Brain microvascular endothelial cell (primary cell): ENCODE measurements at places on chromosomes 6 and 20.

DNA sequence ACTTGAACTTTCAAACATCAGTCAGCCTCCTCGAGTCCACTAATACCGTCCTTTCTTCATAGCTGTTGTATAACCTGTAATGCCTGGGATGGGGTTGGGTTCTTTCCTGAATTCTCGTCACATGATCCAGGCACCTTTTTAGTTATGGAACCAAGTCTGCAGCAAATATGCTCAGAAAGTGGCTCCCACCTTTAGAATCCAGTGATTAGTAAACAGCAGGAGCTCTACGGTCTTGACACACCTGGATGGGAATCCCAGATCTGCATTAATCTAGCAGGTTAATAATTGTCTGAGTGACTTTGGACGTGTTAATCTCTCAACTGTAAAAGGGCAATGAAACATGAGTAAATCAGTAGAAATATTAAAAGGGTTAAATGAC lies 729 bp upstream of the ZHX3 start:
- DNase-seq, result no peak

DNA sequence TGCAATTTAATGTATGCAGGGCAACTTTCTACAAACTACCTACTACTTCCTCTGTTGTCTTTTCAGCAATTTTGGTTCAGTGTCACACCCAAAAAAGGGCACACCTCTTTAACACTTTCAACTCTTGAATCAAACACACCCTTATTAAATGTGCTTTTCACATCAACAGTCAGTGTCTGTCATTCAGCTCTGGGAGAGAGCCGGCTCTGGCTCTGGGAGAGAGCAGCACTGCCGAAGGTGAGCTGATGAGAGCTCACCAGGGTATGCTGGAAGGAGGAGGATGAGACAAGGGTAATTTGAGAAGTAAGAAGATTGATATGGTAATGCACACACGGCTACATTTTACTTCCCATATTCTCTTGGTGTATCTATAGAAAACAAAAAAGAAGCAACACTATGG lies 134.3 kb downstream of the RTN4IP1 start:
- DNase-seq, result no peak

GRCh38 chr6:106177786-106178185 lies 91.7 kb downstream of the PRDM1 start:
- no peak for DNase-seq

DNA sequence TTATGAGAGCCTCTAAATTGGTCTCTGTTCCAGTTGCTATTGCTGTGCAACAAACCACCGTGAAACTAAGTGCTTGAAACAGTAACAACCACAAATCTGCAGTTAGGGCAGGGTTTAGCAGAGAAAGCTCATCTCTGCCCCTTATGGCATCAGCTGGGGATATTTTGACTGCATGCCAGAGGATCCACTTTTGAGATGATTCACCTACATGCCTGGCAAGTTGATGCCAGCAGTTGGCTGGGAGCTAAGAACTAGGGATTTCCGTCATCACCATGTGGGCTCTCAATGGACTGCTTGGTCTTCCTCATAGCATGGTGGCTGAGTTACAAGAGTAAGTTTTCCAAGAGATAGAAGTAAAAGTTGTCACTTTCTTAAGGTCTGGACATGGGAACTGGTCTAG lies 35.1 kb downstream of the PLCB4 start:
- DNase-seq, result no peak
